ENCODE measurements at places on chromosomes 6 and 20.

GRCh38 chr6:11258260-11259237, 26.1 kb upstream of the NEDD9 start:
- no peak for DNase-seq

DNA sequence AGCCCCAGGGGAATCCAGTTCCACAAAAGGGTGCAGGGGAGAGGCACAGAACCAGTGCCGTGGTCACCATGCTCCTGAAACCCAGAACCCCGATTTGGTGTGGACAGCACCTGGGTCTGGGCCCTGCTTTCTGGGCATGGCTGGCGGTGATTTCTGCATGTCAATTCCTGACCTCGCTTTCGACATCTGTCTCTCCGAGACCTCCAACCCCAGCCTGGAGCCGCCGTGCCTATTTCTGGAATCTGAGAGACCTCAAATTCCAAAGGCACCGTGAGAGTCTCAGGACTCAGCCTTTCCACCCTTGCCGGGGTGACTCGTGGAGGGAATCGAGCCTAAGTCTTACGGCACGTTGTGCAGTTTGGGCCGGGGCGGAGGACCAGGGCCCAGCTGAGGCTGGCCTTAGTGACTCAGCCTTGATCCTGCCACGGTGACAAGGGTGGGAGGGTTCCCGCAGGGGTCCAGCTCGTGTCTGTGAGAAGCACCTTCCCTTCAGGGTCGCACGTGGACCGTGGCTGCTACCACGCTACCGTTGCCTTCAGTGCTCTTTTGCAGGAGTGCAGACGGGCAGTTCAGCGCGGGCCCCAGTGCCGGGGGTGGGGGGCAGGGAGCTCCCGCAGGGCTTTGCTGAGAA, 133.7 kb downstream of the PXDC1 start:
- no peak for DNase-seq

DNA sequence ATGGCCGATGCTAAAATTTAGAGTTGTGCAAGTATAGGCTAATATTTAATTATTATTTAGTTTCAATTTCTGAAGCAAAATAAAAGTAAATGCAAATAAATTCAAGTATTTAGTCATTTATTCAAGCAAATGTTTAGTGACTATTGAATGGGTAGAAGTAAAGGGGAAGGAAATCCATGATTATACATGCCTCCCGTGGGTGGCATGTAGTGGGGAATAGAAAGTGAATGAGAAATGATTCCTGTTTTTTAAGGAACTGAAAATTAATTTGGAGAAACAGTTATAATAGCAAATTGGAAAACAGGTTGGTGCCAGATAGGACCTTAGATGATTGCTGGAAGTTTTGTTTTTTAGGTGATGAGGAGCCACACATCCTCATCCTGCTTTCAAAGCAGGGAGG, 35.4 kb downstream of the FAM229B start:
- DNase-seq: no peak

DNA sequence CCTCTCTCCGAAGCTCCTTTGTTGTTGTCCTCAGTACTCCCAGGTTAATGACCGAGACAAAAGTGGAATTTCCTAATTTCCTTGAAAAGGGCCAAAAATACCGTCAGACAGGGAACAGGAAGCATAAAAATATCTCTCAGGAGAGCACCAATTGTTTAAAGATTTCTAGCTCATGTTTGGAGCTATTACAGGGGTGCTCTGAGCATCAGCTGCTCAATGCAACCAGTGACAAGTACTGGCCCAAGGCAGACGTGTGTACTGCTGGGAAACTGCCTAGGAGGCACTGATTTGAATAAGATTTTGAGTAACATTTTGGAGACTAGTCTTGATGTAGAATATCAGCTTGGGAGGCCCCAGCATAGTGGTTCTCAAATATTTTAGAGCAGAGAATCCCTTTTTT, 17.3 kb downstream of the LAMA4 start:
- no peak for DNase-seq

DNA sequence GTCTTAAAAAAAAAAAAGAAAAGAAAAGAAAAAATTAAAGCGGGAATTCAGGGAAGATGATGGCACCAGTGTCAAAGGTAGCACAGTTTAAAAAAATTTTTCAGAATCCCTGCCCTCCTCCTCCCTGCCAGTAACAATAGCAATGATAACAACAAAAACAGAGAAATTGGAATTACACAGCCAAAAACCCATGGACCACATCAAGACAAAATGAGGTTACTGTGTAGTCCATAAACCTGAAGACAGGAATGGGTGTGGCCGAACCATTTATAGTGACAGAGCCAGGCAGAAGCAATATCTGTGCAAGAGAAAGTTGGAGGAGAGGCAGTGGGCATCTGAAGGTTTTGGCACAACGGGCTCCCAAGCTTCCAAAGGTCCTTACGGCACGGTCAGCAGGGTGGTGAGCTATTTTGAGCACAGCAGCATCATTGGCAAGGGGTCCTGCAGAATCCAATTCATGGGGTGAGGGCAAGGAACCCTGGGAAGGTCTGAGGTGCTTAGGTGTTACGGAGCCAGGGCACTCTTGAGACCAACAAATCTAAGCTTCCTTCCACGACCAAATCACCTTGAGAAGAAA, 202.3 kb downstream of the GMPR start:
- no peak for DNase-seq
